ENCODE measurements at places on chromosomes 11 and 22.

- peak; percentile 84 for DNase-seq
Measured at GRCh38 chr22:19060356-19061009, 61.7 kb downstream of the DGCR2 start.

- no peak for DNase-seq
Measured at GRCh38 chr11:102470251-102470650, 17.7 kb upstream of the TMEM123 start.

GRCh38 chr11:34405079-34405858 is 33.5 kb upstream of the CAT start:
- peak; percentile 35 for DNase-seq

DNA sequence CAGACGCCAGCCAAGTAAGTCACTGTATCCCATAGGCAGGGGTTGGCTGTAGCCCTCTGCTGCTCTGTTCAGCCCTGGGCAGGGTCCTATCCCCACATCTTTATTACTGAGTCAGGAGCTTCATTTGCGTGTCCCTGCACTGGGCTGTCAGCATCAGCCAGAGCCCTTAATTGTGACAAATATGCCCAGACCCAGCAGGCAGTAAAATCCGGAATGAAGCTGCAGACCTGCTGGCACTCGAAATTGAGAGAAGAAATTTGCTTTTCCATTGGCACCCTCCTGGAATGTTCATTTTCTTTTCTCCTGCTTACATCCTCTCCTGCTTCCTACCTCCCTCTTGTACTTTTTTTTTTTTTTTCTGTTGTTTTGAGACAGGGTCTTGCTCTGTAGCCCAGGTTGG is 43.8 kb downstream of the CEP164 start:
- DNase-seq, result no peak

GRCh38 chr11:67079065-67079705 is 22.5 kb downstream of the RHOD start:
- DNase-seq, result no peak

DNA sequence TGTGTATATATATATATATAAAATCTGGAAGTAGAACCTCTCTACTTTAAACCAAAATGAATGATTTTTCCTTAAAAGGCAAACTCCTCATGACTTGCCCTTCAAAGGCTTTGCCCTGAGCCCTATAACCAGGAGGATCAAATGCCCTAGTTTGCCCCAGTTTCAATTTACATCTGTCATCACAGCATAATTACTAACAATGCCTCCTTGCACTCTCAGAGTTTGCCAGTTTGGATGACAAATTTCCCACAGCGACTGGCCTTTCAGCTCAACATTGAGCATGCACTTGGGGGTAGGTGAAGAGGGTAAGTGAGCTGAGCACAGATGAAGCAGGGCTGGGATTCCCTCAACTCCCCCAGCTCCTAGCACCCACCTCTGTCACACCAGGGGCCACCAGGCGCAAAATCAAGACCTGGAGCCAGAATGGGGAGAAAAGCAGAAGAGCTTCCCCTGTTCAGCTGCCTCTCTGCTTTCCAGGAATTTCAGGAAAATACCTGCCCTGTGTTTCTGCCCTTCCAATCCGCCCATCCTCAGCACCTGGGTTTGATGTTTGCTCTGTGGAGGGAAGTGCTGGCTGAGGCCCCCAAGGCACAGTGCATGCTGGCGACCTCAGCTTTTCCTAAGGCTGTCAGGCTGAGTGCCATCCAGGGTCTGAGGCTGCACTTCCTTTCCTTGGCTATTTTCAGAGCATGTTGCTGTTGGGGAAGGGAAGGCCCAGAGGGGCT is 67.5 kb downstream of the ADAMTS15 start:
- DNase-seq, result no peak

DNA sequence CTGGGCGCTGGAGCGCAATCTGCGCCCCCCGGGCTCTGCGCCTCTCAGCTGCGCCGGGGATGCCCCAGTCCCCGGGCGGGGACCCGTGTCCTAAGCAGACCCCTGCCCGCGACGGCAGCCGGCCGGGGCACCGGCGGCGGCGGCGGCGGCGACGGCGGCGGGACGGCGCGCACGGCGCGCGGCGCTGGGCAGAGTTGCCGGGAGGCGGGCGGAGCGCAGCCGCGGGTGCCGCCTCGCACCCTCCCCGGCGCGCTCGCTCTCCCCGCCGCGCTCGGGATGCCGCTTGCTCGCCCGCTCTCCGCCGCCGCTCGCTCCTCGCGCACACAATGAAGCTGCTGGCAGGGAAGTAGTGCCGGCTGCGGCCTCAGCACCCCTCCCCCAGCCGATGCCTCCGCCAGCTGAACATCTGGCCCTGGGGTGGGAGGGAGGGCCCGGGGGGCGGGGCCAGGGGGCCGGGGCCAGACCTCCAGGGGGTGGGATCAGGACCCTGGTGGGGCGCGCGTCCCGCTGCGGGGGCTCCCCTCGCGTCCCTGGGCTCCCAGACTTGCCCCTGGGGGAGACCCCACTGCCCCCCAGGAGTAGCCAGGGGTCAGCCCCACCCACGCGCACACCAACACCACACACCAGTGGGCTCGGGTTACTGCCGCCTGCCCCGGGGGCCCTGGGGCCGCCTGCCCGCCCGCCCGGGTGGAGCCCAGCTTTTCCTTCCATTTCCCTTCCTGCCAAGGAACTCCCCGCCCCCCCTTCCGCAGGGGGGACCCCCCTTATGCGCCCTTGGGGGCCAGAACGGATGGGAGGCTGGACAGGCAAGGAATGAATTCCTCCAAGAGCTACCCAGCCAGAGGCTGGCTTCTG is at the start of gene RCOR2:
RCOR2 (minus strand) TSS at position 328 of the 855 bp plus-strand sequence. CDS start 708 bp downstream, outside the sequence.
- peak; percentile 81 for DNase-seq

DNA sequence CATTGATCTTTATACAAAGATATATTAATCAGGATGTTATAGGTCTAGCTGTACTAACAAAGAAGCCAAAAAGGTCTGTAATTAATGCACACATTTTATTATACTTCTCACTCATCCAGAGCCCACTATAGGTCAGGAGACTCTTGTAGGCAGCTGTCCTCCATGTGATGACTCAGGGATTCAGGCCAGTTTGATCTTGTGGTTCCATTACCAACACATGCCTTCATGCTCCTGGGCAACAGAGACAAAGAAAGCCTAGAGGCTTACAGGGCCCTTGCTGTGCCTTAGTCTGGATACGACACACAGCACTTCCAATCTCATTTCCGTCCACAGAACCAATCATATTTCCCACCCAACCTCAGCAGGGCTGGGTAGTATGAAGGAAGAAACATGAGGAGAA is 150.3 kb upstream of the NCAM1 start:
- DNase-seq, result peak; percentile 21

DNA sequence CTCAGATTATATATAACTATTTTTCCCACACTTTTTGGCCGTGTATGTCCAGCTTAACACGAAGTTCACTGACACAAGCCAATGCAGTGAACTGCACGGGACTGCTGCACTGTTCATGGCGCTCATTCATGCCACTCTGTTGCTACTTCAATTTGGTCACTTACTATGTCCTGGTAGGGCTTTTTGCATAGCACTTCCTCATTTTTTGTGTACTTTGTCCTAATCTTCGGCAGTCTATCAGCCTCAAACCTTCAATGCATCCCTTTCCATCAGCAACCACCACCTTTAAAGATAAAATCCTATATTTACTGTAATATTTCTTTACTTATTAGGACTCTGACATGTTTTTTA is 18.7 kb upstream of the ARHGAP32 start:
- no peak for DNase-seq

GRCh38 chr11:132228746-132229325 is 858.4 kb downstream of the NTM start:
- peak; percentile 31 for DNase-seq

- DNase-seq, result no peak
Measured at GRCh38 chr11:1862588-1863351, 9.9 kb downstream of the LSP1 start.

DNA sequence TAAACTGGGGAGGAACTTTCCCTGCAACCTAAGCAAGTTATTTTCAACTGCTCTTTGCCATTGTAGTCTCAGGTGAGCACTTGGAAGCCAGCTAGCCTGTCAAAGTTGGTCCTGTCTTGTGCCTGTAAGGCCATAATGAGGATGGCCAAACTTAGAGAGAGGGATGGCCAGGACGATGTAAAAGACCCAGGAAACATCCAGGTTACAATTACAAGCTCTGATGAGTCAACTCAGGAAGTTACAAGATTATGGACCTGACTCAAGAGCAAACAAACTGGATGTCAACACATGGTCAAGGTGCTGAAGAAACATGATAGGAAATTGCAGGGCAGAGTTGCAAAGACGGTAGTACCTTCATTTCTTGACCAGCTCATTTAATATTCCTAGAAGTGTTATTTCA is 1.6 kb downstream of the GTPBP1 start:
- DNase-seq, result peak; percentile 86

- peak; percentile 74 for DNase-seq
Measured at GRCh38 chr11:47185305-47186075, 744 bp downstream of the PACSIN3 start.

- no peak for DNase-seq
Measured at GRCh38 chr11:43074810-43075209, 237.0 kb upstream of the API5 start.

DNA sequence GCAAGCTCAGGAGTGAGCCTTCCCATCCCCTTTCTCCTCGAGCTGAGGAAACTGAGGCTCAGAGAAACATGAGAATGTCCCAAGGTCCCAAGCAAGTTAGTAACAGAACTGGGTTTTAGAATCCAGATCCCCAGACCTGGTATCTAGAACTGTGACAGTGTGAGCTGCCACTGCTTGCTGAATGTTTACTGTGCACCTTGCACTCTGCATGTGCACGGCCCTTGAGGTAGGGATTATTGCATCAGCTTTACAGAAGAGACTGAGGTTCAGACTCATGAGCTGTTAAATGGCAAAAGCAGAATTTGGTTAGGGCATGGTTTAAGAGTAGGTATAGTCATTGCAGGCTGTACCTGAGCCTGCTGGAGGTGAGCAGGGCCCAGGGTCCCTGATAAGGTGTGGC is 3.8 kb upstream of the MPPED1 start:
- no peak for DNase-seq

DNA sequence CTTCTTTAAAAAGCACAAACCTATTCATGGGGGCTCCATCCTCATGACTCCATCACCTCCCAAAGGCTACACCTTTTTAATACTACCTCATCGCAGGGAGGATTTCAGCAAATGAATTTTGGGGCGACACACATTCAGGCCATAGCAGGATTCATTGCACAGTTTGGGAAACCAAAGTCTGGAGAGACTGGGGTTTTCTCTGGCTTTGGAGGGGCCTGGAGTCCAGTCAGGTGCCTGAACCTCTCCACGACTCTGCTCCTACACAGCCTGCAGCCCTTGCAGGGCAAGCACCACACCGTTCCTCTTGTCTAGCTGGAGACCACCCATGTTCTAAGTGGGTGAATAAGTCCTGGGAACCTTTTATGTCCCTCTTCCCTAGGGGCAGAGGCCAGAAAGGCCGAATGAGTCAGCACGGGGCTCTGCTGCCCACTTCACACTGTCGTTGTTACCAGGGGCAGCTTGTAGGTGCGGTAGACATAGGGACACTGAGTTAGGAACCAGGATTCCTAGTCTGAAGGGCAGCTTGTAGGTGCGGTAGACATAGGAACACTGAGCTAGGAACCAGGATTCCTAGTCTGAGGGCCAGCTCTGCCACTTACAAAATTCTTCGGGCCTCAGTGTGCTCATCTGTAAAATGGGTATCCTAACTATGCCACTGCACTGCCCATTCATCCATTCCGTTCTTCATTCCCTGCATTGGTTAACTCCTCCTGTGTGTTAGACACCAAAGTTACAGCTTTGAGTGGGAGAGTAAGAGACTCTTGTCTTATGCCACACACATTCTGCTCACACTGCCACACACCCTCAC is 251.7 kb upstream of the B3GAT1 start:
- no peak for DNase-seq

DNA sequence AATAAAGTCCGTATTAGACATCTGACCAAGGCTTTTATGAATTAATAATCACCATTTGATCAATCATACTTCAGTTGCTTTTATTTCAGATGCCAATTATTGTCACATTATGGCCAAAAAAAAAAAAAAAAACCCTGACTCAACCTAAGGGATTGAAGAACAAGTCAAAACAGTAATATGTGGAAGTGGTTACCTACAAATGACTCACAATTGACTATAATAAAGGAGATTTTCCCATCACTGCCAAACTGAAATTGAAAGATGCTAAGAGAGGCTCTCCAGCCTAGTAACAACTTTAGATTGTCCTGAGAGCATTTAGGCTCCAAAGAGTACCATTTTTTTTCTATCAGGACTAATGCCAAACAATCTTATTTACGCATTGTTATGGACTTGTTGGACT is 35.2 kb downstream of the SOX6 start:
- DNase-seq, result peak; percentile 68

DNA sequence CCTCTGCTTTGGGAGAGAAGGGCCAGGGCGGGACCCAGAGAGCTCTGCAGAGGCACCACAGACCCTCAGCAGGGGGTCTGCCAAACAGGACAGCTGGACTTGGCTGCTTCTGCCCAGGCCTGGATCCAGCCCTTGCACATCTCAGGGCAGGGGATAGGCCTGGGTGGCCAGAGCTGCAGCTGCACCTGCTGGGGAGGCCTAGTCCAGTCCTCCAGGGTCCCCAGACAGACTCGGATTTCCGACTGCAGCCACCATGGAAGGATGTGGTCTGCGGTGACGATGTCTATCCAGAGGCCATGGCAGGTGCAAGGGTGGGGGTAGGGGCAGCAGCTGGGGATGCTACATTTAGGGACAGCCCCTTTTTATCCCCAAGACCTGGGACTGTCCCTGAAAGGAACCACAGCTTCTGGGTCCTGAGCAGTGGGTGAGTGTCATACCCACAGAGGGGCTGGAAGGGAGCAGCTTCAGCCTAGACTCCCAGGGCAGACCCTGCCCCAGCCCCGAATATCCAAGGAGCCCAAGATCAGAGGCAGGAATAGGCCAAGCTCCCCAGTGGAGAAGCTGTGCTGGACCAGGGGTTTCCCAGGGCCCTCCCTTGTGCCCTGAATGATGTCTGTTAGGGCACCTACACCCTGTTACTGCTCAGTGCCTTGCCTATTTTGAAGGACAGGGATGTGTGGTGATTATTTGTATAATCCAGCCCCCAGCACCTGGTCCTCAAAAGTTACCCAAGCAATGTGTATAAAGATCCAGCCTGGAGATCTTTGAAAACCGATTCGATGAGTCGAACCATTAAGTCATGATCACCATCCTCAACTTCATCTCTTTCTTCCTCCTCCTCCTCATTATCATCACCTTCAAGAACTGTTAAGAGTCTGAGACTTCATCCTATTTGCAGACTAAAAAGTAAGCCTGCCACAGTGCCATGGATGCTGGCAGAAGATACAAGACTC is 2.5 kb upstream of the IGLL5 start:
- DNase-seq, result no peak

DNA sequence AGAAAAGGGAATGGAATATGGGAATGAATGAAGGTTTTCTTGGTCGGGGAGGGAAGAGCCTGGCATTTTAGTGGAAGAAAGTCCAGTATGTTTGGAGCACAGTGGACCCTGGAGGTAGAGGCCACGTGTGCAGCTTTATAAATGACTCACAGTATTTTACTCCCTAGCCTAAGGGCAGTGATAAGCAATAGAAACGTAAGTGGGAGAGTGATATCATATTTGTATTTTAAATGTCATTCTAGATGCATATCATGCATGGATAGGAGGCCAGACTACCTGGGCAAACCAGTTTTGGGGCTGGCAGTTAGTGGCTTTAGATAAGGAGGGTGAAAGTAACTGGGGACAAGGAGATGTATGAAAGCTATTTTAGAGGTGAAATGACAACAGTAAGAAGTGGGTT is 174.1 kb downstream of the ARHGAP42 start:
- peak; percentile 35 for DNase-seq

- DNase-seq, result peak; percentile 40
Measured at GRCh38 chr11:128415539-128415938, 171.8 kb downstream of the ETS1 start.

- no peak for DNase-seq
Measured at GRCh38 chr11:65115361-65116082, 2.0 kb downstream of the ZNHIT2 start.
